ENCODE measurements at places on chromosomes 1 and 21.

- peak; percentile 9 for DNase-seq
Measured at GRCh38 chr1:3501856-3502640, 47.6 kb downstream of the ARHGEF16 start.

DNA sequence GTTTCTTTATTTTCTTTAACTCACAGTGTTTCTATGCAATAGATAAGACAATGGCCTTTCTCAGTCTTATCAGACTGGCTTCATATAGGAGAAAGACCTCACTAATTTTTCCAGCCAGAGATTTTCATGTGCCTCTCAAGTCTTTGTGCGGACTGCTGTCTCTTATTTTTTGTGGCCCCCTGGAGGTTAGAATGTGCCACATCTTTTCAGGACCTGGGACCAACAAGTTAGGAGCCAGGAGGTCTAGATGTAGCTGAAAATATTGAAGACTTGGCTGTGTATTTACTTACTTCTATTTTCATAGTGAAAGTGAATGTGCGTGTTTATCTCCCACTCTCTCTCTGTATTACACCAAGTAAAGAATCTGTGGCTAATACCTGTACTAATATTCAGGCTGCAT lies 42.1 kb upstream of the CFHR3 start:
- no peak for DNase-seq

DNA sequence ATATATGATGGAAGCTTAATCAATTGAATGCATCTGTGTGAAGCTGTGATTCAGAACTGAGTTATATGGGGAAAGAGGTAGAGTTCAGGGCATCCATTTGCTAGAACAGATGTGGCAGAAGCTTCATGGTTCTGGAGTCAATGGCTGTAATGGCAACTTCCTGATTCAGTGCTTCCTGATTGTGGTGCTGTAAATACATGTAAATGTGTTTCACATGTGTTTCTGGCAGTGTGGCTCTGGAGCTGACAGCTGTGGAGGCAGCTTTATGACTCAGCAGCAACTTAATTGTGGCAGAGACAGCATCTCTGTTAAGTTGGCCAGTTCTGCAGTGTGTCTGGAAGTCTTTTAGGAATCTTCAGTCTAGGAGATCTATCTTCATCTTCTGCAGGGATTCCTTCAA lies 226.6 kb upstream of the ZRANB2 start:
- DNase-seq = no peak

DNA sequence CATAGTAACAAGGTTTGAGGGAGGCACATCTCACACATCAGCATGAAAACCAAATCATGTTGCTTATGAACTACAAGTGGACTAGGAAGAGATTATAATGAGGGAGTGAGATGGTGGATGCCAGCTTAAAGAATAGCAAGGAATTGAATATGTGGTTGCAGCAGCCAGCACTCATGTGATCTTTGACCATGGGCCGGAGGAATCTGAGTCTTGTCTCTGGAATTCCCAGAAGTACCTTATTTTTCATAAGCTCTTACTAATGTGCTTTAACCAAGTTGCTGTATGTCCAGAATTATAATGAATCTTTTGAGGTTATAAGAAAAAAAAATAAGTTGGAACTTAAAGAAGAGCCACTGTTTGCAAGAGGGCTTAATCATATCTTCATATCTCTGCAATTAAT lies 97.0 kb downstream of the DISP1 start:
- DNase-seq = no peak

DNA sequence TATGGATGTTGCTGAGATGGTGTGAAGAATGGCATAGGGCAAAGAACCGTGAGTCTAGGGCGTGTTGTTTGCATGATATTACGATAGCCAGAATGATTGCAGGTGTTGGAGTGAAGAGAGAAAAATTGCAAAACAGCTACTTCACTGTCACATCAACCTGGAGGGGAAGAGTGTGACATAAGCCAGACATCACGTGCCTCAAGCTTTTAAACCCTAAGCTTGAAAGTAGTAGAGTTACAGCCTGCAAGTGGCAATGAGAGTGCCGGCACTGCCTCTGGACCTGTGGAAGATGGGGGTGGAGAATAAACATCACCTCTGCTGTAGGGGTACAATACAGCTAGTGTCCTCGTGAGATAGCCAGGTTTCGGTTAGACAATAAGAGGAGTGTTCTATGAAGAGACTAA lies 11.1 kb downstream of the EEIG2 start:
- DNase-seq = no peak

- DNase-seq = no peak
Measured at GRCh38 chr1:246417813-246418564, 89.1 kb downstream of the SMYD3 start.

DNA sequence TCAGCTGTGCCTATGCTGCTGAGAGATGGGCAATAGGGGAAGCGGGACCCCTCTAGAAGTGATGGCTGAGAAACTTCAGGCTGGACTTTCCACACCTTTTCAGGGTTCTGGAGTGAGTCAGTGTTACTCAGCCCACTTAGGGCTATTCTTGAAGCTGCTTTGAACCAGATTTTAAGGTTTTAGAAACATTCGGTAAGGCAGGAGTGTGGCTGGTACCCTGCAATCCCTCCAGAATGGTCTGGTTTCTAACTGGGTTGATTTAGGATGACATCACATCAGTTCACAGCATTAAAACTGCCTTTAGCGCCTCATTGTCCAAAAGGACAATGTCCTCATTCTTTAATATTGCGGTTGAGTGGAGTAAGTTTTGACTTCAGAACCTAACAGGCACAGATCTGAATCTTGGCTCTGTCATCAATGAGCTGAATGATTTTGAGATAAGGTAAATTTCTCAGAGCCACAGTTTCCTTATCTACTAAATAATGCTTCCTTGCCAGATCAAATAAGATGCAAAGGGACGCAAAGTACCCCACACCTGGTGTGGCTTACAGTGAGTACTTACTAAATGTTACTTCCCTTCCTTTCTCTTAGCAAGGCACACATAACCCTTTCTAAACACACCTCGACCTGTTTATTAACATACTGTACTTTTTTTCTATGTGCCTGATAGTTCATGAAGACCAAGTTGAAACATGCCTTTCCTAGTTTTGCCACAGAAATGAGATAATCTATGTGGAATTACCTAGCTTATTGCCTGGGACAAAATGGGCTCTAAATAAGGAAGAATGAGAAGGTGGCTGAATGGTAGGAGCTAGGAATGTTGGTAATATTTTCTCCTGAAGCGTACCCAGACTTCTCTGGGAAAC lies 209.8 kb downstream of the ROR1 start:
- DNase-seq = no peak

DNA sequence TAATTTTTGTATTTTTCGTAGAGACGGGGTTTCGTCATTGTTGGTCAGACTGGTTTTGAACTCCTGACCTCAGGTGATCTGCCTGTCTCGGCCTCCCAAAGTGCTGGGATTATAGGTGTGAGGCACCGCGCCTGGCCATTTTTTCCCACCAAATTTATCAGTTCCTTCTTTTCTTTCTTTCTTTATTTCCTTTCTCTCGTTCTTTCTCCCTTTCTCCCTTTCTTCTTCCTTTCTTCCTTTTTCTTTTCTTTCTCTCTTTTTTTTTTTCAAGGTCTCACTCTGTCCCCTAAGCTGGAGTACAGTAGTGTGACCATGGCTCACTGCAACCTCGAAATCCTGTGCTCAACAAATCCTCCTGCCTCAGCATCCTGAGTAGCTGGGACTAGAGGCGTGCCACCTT lies 26.4 kb downstream of the MFSD2A start:
- DNase-seq = no peak

DNA sequence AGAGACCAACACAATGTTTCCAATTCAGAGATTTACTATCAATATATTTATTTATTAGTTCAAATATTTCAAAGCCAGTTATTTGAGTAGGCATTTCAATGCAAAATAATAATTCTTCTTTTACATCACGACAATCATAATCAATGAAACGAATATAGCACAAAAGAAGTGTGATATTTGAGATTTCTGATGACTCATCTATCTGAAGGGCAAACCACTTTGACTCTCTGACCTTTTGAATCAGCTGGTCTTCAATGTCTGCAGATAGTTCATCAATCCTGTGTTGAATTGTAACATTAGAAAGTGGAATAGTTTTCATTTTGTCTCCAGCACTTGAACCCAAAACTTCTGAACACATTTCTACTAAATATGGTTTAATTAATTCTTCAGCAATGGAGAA lies 3.0 kb upstream of the TMEM35B start:
- no peak for DNase-seq

DNA sequence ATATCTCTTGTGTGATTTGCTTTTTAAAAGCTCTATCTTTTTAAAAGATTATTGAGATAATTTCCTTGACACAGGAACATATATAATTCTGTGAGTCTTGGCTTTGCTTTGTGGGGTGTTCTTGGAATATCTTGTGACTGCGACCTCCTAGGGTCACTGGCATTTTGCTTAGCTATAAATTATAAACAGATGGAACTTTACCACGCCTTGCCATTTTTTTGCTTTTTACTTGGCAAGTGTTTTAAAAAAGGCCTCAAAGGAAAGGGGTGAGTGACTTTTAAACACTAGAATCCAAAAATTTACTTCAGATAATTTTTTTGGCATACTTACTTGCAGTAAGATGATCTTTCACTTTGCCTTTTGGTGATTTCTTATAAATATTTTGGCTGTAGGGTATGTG lies 43.6 kb downstream of the ALG6 start:
- DNase-seq = no peak

GRCh38 chr1:24393892-24394291 lies 19.7 kb downstream of the STPG1 start:
- peak; percentile 4 for DNase-seq

GRCh38 chr1:195185736-195186135 lies 1422.5 kb downstream of the KCNT2 start:
- DNase-seq = peak; percentile 26

Measured in NCI-H1417 (cell line).